Neural crest cell (in vitro differentiated cells): ENCODE measurements at places on chromosomes 5 and 9.

GRCh38 chr5:53965459-53965858, 344.9 kb downstream of the ARL15 start:
- H3K4me3 ChIP-seq: no peak overlapping the region
- H3K36me3 ChIP-seq: no peaks in the 10 kb centered on the region
- no peaks in the 10 kb centered on the region for H3K27me3 ChIP-seq
- no peak overlapping the region for H3K27ac ChIP-seq
- no peaks in the 10 kb centered on the region for H3K4me1 ChIP-seq

DNA sequence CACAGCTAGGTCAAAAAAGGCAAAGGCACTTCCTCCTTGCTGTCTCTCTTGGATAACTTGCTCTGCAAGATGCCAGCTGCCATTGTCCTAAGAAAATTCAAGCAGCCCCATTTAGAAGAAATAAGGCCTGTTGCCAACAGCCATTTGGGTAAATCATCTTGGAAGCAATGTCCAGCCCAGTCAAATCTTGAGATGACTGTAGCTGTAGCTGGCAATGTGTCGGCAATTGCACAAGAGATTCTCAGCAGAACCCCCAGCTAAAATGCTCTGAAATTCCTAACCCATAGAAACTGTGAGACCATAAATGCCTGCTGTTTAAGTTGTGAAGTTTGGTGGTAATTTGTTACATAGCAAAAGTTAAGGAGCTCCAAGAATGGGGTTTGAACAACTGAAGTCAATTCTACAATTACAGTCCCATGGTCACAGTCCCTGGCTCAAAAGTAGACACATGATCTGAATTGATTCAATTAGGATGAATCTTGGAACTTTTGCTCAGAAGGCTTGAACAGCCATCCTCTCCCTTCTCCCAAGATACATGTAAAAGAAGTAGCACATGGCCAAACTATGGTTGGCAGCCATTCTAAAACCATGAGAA, 151.1 kb downstream of the MPDZ start:
- DNase-seq: no peak
- H3K36me3 ChIP-seq: peaks cover 23% of the 10 kb centered on the region
- H3K4me3 ChIP-seq: no peak overlapping the region

GRCh38 chr5:59484618-59485017, 408.9 kb downstream of the PDE4D start:
- no peaks in the 10 kb centered on the region for H3K36me3 ChIP-seq
- no peak for DNase-seq
- H3K27me3 ChIP-seq: no peaks in the 10 kb centered on the region
- H3K27ac ChIP-seq: no peak overlapping the region

- no peak overlapping the region for H3K4me3 ChIP-seq
- H3K27ac ChIP-seq: no peak overlapping the region
- no peaks in the 10 kb centered on the region for H3K36me3 ChIP-seq
- peaks cover 26% of the 10 kb centered on the region for H3K4me1 ChIP-seq
- no peaks in the 10 kb centered on the region for H3K27me3 ChIP-seq
Measured at GRCh38 chr5:111550282-111551020, 38.1 kb upstream of the STARD4 start.

GRCh38 chr5:68490406-68490805, 274.9 kb downstream of the PIK3R1 start:
- no peak overlapping the region for H3K4me3 ChIP-seq
- no peak overlapping the region for H3K27ac ChIP-seq
- no peak for DNase-seq

GRCh38 chr5:149681922-149682321, 48.2 kb upstream of the PPARGC1B start:
- H3K36me3 ChIP-seq: no peaks in the 10 kb centered on the region
- H3K27me3 ChIP-seq: peaks cover 23% of the 10 kb centered on the region
- H3K27ac ChIP-seq: no peak overlapping the region
- H3K4me1 ChIP-seq: no peaks in the 10 kb centered on the region
- no peak for DNase-seq
- H3K4me3 ChIP-seq: no peak overlapping the region

GRCh38 chr9:127698985-127699670, 7.7 kb upstream of the CFAP157 start:
- peak overlapping the region; percentile 63 for H3K4me3 ChIP-seq
- no peak overlapping the region for H3K27ac ChIP-seq
- H3K4me1 ChIP-seq: peaks cover 16% of the 10 kb centered on the region
- DNase-seq: peak; percentile 87

- H3K27ac ChIP-seq: no peak within 1 kb of the TSS
- H3K36me3 ChIP-seq: peaks cover 46% of the 10 kb centered on the region
- no peak for DNase-seq
Measured at GRCh38 chr5:178940569-178941360, at the start of gene ZNF454. Gene ZNF454, plus strand, starts transcription at chr5:178941198. Its CDS starts 1,594 bp downstream, at chr5:178942792.

DNA sequence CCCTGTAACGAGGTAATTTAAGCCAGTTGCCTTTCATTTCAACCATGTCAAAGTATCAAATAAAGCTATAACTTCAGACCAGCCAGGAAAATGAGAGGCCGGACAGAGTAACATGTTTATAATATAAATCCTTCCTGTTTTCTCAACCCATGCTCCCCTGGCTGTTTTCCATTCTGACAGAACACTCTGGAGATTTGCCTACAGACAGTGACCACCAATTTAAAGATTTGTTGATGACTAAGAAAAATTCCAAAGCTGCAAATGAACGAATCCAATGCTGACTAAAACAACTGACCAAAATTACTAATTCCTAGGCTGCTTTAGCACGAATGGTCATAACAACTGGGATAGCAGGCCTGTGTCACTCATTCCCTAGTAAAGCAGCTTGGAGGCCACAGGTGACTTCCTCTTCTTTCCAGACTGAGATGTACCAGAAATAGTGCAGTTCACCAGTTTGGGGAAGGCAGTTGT, 141.4 kb downstream of the AOPEP start:
- no peak for DNase-seq
- peaks cover 26% of the 10 kb centered on the region for H3K4me1 ChIP-seq
- H3K27me3 ChIP-seq: no peaks in the 10 kb centered on the region
- no peaks in the 10 kb centered on the region for H3K36me3 ChIP-seq

- H3K27me3 ChIP-seq: no peaks in the 10 kb centered on the region
- no peak overlapping the region for H3K4me3 ChIP-seq
- no peaks in the 10 kb centered on the region for H3K4me1 ChIP-seq
- H3K36me3 ChIP-seq: peaks cover 3% of the 10 kb centered on the region
- H3K27ac ChIP-seq: no peak overlapping the region
Measured at GRCh38 chr5:159478950-159479349, 148.7 kb upstream of the IL12B start.

DNA sequence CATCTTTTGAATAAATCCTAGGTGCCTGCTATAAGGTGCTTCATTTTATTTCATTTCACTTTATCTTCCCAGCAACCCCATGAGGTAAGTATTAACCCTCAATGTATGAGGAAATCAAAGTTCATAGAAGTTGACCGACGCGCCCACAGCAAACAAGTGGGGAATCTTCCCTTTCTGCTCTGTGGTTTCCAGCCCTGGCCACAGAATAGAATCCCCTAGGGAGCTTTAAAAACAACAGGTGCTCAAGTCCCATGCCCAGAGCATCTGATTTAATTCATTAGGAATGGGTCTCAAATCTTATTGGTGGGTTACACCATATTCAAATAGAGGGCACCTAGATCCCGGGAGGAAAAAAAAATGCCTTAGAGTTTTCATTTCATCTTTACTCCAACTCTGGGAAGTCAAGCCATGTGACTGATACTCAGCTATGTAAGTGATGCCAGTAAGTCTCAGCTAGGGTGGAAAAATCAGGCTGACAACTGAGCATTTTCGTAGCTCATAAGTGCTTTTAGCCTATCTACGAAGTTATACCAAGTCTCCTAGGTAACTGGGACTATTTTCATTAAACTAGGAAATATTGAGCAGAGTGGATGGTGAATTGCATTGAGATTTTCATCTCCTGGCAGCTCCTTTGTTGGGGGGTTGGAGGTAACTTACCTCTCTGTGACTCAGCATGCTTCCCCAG, 353.4 kb upstream of the SLC30A5 start:
- H3K27me3 ChIP-seq: no peaks in the 10 kb centered on the region
- peaks cover 3% of the 10 kb centered on the region for H3K36me3 ChIP-seq
- H3K4me1 ChIP-seq: no peaks in the 10 kb centered on the region
- peak overlapping the region; percentile 67 for H3K27ac ChIP-seq
- no peak overlapping the region for H3K4me3 ChIP-seq
- DNase-seq: no peak

DNA sequence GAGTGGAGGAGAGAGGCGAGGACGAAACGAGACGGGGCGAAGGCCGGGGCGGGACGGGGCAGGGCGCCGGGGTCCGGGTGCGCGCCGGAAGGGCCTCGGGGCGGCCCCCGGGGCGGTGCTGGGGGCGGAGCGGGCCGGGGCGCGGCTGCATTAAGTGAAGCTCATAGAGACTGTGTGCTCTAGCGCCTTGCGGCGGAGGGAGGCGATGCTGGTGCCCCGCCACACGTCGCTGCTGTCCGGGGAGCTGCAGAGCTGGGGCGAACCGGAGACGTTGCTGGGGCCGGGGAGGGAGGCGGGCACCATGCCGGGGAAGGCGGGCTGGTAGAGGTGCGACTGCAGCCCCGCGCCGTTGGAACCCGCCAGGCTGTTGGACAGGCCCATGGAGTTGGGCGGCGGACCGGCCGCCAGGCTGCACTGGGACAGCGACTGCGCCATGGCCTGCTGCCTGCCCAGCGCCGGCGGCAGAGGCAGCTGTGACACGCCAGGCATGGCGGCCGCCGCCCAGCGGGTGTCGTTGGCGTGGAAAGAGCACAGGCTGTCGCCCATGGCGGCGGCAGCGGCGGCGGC, 8.3 kb downstream of the OTP start:
- no peak for DNase-seq
- peaks cover 98% of the 10 kb centered on the region for H3K27me3 ChIP-seq
- H3K36me3 ChIP-seq: no peaks in the 10 kb centered on the region
- peaks cover 16% of the 10 kb centered on the region for H3K4me1 ChIP-seq

GRCh38 chr5:122332599-122333555, 20.8 kb downstream of the SNCAIP start:
- no peak overlapping the region for H3K27ac ChIP-seq
- DNase-seq: no peak
- no peaks in the 10 kb centered on the region for H3K36me3 ChIP-seq
- peaks cover 14% of the 10 kb centered on the region for H3K4me1 ChIP-seq
- H3K4me3 ChIP-seq: no peak overlapping the region

DNA sequence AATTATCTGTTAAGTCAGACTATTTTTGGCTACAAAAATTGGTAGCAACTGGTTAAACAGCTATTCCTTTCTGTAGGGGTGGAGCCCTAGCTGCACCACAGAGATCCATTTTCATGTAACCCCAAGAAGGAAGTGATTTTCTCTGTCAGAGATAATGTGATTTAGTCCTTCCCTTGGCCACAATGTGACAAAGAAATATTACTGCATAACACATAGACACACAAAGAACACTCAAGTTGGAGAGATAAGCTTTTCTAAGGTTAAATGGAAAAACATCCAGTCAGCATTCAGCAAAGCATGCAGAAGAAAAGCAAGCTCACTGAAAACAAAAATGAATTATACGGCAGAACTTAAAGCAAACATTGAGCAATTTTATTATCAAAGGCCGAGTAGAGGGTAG, 227.8 kb upstream of the CDH9 start:
- H3K27ac ChIP-seq: no peak overlapping the region
- H3K27me3 ChIP-seq: no peaks in the 10 kb centered on the region
- no peak for DNase-seq
- no peaks in the 10 kb centered on the region for H3K4me1 ChIP-seq

- peak; percentile 26 for DNase-seq
- H3K27ac ChIP-seq: peak overlapping the region; percentile 92
- H3K4me3 ChIP-seq: peak overlapping the region; percentile 89
- peaks cover 24% of the 10 kb centered on the region for H3K27me3 ChIP-seq
Measured at GRCh38 chr9:127612939-127613582, 984 bp downstream of the STXBP1 start.
